ENCODE measurements at places on chromosomes 3 and 15.

- no peak for DNase-seq
Measured at GRCh38 chr15:89749951-89750559, 994 bp downstream of the MESP1 start.

- no peak for DNase-seq
Measured at GRCh38 chr15:71691458-71692417, 118.6 kb upstream of the NR2E3 start.

DNA sequence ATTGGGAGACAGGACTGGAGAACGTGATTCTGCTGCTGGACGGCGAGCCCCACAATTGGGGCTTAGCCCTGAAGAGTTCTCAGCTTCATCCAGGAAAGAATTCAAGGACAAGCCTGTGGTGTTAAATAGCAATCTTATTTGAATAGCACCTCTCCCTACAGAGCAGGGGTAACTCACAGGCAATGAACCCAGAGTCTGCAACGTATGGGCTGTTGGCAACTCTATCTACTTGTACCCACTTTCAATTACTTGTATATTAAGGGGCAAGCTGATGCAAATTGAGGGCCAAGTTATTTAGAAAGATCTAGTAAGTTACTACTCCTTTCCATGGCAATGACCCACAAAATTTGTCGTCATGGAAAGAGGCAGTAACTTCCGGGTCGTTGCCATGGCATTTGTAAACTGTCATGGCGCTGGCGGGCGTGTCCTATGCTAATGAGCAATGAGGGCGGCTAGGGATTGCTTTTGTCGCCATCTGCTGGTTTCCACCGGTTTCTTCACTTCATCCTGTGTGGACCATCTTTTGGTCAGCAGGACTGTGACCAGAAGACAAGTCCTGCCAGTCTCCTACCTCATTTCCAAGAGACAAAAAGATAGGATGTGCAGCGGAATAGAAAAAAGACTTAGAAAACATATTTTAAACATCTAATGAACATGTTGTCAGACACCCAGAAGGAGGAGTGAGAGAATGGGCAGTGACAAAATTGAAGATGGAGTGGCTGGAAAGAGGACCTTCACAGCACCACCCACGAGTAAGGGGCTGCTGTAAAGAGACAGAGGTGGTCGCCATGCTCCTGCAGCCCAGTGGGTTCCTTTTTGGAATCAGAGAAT is 45.8 kb upstream of the SH3BP5 start:
- DNase-seq = peak; percentile 8

GRCh38 chr15:61383421-61383820 is 154.3 kb upstream of the RORA start:
- DNase-seq = no peak

GRCh38 chr15:57251941-57252340 is 124.4 kb upstream of the CGNL1 start:
- DNase-seq = no peak

DNA sequence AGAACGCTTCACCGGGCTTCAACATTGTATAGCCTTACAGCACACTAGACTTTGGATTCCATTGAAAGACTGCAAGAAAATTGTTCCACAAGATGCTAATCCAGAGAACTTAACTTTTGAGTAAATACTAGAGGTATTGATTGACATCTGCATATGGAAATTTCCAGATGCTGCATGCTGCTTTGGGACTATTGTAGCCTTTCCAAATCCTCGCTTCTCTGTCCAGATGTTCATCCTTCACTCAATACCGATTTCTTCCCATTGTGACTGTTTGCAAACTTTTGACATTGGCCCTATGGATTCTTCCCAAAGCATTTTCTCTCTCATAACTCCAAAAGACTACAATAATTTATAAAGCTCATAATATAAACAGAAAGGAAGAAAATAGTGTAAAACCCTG is 41.4 kb downstream of the COL6A6 start:
- no peak for DNase-seq

GRCh38 chr3:143612541-143612940 is 235.7 kb downstream of the SLC9A9 start:
- no peak for DNase-seq

GRCh38 chr3:37785736-37786135 is 75.9 kb upstream of the CTDSPL start:
- DNase-seq = peak; percentile 43

GRCh38 chr3:197736010-197736490 is 654 bp downstream of the RUBCN start:
- DNase-seq = no peak

All from NCI-H187 treated with DMSO at 0.1 percent for 48 hours (cell line).